Iris pigment epithelial cell (primary cell): ENCODE measurements at places on chromosomes 6 and 20.
A peak's percentile ranks its signal among the peaks of the same experiment; 100 is the strongest.

DNA sequence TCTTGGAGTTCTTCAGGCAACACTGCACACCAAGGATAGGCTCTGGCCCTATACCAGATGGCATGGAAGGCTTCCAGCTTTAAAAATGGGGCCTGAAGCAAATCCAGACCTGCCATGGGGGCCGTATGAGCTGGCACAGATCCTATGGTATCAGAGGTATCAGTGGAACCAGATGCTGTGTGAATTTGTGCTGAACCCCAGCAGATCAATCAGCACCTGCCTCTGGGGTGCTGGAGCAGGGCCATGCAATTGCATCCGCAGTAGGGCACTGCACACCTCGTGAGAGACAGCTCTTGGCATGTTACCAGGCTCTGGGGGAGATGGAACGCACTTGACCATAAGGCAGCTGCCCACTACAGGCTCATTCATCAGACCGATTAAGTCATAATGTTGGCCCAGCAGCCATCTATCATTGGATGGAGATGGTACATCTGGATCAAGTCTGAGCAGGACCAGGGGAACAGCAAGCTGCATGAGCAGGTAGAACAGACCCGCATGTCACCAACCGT is 221.5 kb downstream of the MYLK4 start:
- no peak for DNase-seq

GRCh38 chr6:13259393-13259792 is 68.9 kb downstream of the TBC1D7 start:
- DNase-seq: no peak

DNA sequence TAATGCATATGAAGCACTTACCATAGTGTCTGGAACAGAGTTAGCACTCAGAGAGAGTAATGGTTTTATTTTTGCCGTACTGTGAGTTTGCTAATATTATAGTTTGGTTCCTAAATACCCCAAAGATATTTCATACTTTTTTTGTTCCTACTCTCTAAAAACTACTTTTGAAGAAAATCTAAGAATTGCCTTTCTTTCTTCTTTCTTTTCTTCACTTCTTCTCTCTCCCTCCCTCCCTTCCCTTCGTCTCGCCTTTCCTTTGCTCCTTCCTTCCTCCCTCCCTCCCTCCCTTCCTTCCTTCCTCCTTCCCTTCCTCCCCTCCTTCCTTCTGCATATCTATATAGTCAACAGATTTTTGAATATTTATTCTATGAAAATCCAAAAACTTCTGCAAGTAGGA is 351.7 kb upstream of the RSPO3 start:
- DNase-seq: no peak

DNA sequence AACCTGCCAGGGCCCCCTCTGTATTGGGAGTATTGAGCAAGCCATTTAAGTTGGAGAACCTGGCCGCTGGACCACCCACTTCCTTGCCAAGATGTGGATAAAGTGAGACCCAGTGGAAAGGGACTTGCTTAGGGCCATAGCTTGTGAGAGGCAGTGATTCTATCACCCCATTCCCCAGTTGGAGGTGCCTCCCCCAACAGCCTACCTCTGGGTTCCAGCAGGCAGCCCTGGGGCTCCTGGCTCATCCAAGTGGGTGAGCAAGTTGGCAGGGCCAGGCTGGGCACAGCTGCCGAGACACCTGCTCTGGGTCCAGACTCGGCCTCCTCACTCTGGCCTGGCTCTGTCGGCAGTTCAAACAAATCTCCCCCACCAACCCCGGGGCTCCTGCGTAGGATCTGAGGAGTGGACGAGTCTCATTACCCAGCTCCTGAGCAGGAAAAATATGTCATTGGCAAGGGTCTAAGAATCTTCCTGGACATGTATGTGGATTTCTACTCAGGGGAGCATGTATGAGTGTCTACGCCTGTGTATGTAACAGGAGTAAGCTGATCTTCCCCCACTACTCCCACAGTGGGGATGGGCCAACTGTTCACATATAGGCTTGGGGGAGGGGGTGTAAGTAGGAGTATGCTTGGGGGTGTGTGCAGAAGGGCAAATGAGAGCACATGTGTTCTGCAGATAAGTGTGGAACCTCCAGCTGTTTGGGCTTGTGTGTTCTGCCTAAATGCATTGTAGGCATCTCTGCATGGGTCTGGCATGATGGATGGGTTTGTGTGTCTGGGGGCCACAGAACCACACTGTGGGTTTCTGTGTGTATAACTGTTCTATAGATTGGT is 1.9 kb downstream of the ID1 start:
- DNase-seq: peak; percentile 79

GRCh38 chr6:163356743-163357142 is 57.8 kb upstream of the QKI start:
- no peak for DNase-seq

GRCh38 chr6:26388441-26388840 is 5.5 kb downstream of the BTN2A2 start:
- peak; percentile 23 for DNase-seq

DNA sequence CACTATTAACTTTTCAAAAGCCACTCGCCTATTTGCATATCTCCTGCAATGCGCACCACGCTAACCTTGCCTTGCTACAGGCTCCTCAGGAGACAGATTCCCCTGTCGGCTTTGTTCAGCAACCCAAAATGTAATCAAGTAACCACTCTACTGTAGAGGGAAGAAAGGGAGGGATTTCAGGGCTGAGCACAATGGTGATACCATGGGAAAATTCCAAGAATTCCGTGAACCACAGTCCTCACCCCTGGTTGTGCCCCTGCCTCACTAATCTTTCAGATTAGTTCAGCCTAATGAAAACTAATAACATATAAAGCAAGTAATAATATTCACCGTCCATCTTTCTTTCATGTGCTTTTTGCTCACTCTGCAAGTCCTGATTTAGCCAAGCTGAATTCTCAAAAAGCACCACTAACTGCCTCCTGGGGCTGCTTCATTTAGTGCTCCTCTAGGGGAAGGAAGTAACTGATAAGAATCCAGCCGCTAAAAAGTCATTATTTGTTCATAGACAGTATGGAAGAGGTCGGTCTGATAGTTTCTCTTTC is 6.6 kb downstream of the CITED2 start:
- no peak for DNase-seq

GRCh38 chr6:126367849-126368248 is 27.9 kb downstream of the CENPW start:
- no peak for DNase-seq

DNA sequence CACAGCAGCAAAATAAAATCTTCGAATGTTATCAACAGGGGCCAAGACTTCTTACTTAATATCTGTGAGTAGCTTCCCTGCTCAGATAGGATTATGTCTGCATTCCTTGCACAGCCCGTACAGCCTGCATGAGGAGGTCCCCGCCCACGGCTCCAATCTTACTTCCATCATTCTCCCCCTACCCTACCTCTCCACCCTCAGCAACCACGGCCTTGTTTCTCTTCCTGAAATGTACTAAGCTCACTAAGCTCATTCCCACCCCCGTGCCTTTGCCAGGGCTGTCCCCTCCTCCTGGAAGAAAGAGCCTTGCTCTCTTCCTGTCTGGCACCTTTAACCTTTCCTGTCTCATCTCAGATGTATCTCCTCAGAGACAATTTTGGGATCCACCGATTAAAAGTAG is 120.4 kb downstream of the BCAS1 start:
- DNase-seq: peak; percentile 62

- DNase-seq: no peak
Observed at GRCh38 chr6:63750400-63750799, 114.8 kb downstream of the PHF3 start.

- DNase-seq: peak; percentile 33
Observed at GRCh38 chr6:88238065-88238464, 71.9 kb upstream of the CNR1 start.

- DNase-seq: no peak
Observed at GRCh38 chr6:157424491-157425020, 43.6 kb downstream of the ZDHHC14 start.

- DNase-seq: no peak
Observed at GRCh38 chr20:45783656-45784294, 7.9 kb downstream of the WFDC3 start.

DNA sequence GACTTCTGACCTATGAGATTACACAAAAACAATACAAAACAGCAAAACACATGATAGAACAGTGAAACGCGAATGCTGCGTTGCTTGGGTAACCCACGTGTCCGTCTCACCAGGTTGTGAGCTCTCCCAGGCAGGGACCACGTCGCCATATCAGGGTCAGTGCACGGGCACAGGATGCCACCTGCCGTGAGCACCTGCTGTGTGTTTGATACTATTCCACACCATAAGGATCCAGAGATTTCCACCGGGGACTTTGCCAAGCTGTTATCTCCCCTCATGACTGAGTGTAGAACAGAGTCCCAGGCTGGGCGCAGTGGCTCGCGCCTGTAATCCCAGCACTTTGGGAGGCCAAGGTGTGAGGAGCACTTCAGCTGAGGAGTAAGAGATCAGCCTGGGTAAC is 288.0 kb downstream of the BMP7 start:
- DNase-seq: no peak

- DNase-seq: no peak
Observed at GRCh38 chr6:132479131-132479530, 33.8 kb downstream of the STX7 start.

DNA sequence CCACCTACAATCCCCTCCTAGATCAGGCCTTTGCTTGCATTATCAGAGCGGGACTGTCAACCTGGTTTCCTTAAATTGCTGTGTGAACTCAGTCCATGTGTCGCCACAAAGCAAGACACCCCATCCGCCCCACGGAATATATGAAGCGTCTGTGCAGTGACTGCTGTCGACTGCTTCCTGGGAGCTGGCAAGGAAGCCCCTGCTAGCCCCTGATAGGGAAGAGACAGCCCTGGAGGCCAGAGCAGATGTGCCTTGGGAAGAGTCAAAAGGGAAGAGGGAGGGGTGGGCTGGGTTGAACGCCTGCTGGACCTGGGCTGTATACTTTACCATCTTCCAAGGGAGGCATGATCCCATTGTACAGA is 44.1 kb upstream of the APCDD1L start:
- no peak for DNase-seq

DNA sequence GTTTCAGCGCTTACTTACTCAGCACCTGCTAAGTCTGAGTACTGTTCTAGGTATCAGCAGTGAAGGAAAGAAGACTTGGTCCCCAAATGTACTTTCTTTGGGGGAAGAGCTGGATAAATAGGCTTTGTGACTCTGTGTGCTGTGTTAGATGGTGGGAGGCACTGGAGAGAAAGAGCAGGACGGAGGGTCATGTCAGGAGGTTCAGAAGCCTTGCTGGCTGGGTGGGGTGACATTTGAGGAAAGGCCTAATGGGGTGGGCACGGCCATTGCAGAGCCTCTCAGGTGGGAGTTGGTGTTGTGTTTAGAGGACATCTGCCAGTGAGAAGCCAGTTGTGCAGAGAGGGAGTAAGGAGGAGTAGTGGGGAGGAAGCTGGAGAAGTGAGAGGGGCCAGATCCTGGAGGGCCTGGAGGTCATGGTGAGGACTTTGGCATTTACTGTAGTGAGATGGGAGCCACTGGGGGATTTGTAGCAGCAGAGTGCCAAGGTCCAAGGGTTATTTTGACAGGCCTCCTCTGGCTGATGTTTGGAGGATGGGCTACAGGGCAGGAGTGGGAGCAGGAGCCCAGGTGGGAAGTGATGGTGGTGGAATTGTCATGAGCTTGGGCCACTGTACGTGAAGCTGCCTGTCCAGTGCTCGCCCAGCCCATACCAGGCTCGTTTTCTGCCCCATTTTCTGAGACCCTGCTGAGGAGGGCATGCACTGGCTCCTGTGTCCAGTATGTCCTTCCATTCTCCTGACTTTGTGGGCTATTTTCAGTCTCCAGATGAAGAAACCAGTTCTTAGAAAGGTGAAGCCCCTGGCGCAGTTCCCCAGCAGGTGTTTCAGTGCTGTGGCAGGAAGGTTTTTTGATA is 886 bp downstream of the SDCBP2 start:
- DNase-seq: no peak

- DNase-seq: no peak
Observed at GRCh38 chr6:33983109-33983716, 162.7 kb downstream of the GRM4 start.

GRCh38 chr6:117280922-117281321 is 15.6 kb downstream of the VGLL2 start:
- no peak for DNase-seq

DNA sequence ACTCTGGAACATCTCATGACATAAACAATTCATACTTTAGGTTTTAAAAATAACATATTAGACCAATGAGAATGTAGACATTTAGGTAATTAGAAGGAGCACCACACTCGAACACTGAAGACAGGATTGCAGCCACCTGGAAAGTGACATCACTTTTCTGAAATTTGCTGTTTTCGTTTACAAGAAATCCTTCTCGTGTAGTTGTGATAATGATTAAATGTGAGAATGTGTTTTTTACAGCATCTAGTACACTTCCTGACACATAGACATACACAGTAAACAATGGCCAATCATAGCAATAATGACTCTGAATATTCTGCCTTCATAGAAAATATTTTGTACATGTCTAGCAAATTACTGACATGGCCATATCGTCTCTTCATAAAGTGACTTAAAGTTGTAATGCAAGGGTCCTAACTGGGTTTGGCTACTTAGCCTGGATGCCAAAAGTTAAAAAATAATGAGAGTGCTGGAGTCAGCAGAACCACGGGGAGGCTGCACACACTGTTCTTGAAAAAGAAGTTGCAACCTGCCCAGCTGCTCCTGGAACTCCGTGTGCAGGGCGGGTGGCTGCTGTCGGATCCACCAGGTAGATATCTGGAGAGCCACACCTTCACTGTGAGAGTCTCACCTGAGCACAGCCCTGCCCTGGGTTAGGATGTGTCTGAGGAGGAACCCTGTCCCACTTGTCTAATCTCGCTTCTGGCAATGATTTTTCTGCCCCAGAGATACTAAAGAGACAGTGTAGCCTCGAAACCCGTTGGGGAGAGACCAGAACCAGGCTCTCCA is 212.9 kb downstream of the QKI start:
- DNase-seq: no peak

DNA sequence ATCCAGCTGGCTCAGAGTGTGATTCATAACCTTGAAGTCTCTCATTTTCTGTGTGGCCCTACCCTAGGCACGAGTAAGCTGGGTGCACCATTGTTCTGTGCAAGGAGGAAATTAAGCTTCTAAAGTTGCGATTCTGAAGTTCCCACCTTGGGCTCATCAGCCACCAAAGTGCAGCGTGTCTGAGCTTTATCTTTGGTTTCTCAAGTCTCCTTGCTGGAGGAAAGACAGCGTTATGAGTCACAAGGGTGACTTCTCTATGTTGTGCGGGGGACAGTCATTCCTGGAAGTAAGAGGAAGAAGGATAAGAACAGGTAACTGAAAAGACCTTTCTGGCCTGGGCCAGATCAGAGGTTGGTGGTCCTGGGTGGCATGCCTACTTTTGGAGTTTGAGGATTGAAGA is 16.8 kb downstream of the MRAP2 start:
- DNase-seq: no peak

GRCh38 chr20:47551841-47552240 is 50.2 kb downstream of the NCOA3 start:
- peak; percentile 47 for DNase-seq

- DNase-seq: peak; percentile 31
Observed at GRCh38 chr6:98833307-98834059, 891 bp upstream of the POU3F2 start.

DNA sequence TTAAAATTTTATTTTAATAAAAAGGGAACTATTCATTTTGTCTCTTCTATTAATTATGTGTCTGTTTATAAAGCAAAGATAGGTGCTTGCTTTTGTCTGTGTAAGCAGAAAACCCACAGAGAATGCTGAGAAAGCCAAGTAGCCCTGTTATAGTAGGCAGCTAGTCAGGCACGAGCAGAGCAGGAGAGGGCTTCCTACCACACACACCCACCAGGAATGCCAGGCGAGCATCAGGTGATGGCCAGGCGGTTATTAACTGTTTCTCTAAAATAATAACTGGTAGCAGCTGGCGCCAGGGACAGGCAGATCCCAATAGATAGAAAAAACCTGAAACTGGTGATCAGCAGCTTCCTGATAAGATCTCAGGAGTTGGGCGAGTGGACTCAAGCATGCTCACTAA is 15.7 kb downstream of the C6orf15 start:
- no peak for DNase-seq
